Inflammatory macrophage (primary cell): ENCODE measurements at places on chromosomes 3 and 15.

- no peak for DNase-seq
Observed at GRCh38 chr15:101188637-101189408, 63.0 kb downstream of the CHSY1 start.

DNA sequence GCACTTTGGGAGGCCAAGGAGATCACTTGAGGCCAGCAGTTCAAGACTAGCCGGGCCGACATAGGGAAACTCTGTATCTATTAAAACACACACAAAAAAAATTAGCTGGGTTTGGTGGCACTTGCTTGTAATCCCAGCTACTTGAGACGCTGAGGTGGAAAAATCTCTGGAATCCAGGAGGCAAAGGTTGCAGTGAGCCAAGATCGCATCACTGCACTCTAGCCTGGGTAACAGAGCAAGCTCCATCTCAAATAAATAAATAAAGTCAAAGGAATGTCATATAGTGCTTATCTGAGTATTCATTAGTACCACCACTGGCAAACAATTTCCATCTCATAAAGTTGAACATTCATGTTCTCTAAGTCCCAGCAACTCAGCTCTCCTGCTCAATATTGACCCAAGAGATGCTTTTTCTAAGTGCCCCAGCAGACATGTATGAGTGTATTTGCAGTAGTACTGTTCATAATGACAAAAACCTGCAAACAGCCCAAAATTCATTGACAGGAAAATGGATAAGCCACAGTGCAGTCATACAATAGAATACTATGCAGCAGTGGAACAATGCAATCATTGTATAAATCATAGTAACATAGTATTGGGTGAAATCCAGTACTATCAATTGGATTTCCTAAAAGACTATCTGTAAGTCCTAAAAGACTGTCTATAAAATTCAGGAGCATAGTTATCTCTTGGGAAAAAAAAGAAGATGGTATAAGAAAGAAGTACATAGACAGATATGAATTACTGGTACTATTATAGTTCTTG, 751.5 kb upstream of the LMCD1 start:
- no peak for DNase-seq

GRCh38 chr15:101306341-101307047, 11.4 kb upstream of the SNRPA1 start:
- DNase-seq, result no peak

- DNase-seq, result no peak
Observed at GRCh38 chr3:120555657-120556509, 40.3 kb upstream of the NDUFB4 start.
